ENCODE measurements at places on chromosomes 7 and 10.
A peak's percentile ranks its signal among the peaks of the same experiment; 100 is the strongest.

GRCh38 chr10:119505131-119505551 is 37.4 kb downstream of the RGS10 start:
- DNase-seq: no peak

DNA sequence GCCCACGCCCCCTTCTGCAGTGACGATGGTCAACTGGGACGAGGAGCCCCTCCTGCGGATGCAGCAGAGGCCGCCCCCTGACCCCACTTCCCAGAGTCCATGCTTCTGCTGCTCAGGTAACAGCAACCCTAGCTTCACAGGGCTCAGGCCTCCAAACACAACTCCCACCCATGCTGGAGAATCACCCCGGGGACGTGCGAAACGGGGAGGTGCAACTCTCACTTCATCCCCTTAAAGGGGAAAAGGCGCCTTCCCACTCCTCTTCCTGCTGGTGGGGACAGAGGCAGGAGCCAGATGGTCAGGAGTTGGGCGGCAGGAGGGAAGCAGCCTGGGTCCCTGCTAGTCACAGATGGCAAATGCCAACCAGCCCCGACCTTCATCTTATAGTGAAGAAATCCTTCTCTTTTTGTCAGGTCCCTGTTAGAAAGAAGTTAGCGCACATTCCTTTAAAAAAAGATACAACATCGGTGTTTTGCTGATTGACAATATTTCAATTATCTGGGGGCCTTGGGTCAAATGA is 155.4 kb downstream of the DIP2C start:
- DNase-seq: no peak

- DNase-seq: no peak
These were observed 80.4 kb downstream of the MKI67 start for GRCh38 chr10:128045833-128046120.

DNA sequence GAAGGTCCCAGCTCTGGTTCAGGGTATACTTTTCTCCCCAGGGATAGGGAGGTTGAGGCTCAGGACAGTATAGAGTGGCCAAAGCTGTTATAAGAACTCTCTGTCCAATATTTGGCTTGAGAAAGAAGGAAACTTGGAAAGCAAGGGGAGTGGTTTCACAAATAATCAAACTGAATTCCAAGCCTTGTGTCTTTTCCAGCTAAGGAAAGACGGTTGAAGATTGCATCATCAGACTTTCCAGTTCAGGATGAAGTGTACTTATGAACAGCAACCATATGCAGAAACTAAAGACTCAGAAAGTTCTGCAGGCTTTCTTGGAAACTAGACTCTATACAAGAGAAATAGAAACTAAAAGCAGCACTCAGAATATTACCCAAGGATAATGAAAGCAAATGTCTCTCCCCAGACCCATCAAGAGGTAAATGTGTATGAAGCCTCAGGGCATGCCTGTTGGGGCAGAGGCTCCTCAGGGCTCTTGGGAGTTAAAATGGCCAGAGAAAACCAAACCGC is 46.4 kb downstream of the RAMP3 start:
- peak; percentile 59 for DNase-seq

- DNase-seq: no peak
These were observed 111.6 kb downstream of the PHTF2 start for GRCh38 chr7:77910124-77910523.

DNA sequence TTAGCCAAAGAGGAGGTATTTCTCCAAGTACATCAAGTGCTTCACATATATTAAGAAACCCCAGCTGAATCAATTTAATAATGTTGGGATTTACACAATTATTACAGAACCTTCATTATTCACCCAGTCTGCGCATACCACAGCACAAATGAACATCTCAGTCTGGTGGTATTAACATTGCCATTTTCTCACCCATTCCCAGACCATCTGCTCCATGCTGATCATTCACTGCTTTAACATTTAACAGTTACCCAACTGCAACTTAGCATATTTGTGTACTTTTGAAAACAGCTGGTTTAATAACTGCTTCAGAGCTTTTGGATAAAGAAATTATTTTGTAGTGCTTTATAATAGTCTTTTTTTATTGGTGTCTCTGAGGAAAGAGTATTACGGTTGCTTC is 1072.1 kb downstream of the NXPH1 start:
- DNase-seq: no peak

GRCh38 chr10:11499425-11500071 is 111.9 kb downstream of the USP6NL start:
- DNase-seq: no peak

DNA sequence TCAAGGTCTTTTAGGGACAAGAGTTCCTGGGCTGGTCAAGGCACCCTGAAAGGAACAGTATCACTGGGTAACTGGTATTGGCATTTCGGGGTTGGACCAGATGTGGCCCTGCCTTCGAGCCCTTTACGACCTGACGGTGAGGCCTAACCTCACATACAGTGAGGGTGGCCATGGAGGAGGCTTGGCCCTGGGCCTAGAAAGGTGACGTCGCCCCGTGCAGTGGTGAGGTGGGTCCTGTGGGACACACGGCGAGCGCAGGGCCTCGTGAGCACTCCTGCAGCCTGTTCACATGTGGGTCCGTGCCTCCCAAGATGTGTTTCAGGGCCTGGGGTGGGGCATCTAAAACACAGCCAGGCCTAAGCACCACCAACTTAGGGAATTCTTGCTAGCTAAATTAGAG is 36.1 kb downstream of the CRHR2 start:
- DNase-seq: no peak

DNA sequence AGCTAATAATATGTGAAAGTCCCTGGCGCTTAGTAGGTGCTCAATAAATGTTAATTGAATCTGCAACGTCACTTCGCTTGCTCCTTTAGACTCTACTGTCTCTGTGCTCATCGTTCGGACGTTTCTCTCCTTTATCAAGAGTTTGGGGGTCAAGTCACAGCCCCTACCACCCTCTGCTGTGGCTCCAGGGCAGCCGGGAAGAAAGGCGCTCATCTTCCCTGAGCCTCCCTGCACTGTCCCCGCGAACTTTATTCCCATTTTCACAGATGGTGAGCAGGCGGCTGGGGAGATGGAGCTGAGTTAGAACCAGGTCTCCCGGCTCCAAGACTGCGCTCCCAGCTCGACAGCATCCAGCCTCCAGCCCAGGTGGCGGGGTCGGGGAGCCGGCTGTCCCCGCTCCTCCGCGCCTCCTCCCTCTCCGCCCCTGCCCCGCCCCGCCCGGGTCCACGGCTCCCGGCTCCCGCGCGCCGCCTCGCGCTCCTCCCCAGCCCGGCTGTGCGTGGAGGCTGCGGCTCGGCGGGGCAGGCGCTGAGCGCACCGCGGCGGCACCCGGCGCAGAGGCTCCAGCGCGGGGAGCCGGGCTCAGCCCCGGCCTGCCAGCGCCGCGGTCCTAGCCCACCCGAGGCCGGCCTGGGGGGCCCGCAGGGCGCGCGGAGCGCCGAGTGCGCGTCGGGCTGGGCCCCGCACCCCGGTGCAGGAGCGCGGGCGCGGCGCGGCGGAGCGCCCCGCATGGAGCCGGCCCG is at the start of gene CLEC2L:
CLEC2L (plus strand) TSS at position 487 of the 743 bp plus-strand sequence; CDS start at position 730, 243 bp downstream.
- no peak for DNase-seq

GRCh38 chr7:56105508-56105907 is 768 bp downstream of the CHCHD2 start:
- no peak for DNase-seq

DNA sequence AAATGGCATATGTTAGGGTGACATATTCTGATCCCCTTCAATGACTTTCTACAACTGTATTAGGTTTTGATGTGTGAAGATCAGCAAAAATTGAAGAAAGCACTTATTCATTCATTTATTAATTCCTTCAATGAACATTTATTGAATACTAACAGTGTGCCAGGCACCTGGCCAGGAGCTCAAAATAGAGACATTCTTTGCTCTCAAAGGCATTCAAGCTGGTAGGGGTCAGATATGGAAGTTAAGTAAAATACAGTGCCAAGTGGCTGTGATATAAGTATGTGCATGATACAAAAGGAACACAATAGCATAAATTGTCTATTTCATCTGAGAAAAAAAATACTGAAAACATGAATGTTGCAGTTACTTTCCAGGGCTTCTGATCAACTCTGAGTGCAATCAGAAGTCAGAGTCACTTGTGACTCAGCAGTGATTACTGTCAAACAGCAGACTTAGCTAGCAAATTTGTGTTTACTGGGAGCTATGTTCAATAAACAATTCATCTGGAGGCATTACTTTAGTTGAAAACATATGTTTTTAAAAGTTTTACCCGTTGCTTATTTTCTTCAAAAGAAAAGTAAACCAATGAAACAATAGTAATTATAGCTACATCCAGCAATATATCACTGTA is 60.4 kb upstream of the CACNB2 start:
- no peak for DNase-seq

DNA sequence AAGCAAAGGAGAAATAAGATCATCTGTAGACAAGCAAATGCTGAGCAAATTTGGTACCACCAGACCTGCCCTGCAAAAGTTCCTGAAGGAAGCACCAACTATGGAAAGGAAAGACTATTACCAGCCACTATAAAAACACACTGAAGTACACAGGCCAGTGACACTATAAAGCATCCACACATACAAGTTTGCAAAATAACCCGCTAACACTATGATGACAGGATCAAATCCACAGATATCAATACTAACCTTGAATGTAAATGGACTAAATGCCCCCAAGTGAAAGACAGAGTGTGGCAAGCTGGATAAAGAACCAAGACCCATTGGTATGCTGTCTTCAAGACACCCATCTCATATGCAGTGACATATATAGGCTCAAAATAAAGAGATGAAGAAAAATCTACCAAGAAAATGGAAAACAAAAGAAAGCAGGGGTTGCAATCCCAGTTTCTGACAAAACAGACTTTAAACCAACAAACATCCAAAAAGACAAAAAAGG is 18.2 kb upstream of the PDK4 start:
- DNase-seq: no peak

GRCh38 chr7:45217358-45217757 is 59.8 kb downstream of the RAMP3 start:
- DNase-seq: no peak

DNA sequence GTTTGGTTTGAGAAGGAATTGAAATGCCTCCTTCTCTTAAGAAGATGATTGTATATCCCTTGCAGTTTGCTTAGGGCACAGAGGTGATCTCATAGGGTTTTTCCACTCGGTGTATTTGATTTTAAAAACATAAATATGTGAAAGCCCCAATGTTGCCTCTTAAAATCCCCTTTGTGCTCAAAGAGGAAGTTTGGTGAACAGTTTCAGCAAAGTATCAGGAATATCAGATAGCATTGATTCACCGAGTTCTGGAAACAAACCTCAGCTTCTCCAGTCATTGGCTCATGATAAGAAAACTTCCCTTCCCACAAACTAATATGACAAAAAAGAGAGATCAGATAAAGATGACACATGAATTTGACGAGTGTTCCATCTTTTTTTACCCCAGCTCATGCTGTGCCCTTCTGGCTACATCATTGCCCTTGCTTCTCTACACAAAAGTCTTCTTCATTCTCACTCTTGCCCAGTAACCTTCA is 20.1 kb upstream of the SMNDC1 start:
- peak; percentile 51 for DNase-seq

- peak; percentile 38 for DNase-seq
These were observed 3.7 kb downstream of the RGS10 start for GRCh38 chr10:119538632-119539358.

DNA sequence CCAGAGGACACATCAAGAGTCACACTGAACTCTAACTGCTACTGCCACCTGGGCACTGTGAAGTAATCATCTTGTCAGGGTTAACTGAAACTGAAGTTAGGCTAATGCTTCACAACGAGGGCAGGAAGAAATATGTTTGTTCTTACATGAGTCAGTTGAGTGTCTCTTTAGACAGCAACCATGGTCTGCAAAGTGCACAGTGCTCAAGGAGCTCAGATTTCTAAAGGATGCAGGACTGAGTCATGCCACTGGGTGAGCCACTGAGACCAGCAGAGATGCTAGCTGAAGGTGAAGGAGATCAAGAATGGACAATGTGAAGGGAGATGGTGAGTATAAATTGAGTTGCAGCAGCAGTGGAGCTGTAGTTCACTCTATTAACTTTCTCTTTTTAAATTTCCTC is 76.0 kb upstream of the CTTNBP2 start:
- DNase-seq: no peak

DNA sequence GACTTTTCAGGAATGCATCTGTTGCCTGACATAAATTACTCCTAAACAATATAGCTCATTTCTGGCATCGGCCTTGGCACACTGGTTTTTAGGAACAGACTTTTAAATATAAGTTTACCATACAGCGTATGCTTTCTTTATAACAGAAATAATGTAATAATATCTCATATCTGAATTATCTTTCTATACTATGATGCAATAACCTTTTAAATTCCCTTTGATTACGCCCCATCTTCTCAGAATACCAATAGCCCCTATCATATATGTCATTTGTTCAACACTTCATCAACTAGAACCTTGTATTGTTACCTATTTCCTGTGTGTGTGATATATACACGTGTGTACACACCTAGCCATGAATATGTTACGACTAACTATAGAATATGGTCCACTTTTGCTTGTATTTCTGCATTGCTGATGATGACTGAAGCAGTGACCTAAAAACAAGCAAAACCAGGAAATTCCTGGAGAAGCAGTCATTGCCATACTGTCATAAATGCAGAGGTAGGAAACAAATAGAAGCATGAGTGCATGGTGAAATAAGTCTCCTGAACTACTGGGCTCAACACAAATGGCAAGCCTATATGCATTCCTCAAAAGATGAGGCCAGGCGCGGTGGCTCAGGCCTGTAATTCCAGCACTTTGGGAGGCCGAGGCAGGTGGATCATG is 618.4 kb upstream of the NRP1 start:
- no peak for DNase-seq

GRCh38 chr10:32371101-32371500 is 24.1 kb upstream of the EPC1 start:
- no peak for DNase-seq

GRCh38 chr7:14294637-14295036 is 305.2 kb upstream of the ETV1 start:
- no peak for DNase-seq

- peak; percentile 9 for DNase-seq
These were observed 57.0 kb upstream of the DKK1 start for GRCh38 chr10:52256832-52257691.

GRCh38 chr7:81308643-81309322 is 389.9 kb upstream of the SEMA3C start:
- DNase-seq: no peak

DNA sequence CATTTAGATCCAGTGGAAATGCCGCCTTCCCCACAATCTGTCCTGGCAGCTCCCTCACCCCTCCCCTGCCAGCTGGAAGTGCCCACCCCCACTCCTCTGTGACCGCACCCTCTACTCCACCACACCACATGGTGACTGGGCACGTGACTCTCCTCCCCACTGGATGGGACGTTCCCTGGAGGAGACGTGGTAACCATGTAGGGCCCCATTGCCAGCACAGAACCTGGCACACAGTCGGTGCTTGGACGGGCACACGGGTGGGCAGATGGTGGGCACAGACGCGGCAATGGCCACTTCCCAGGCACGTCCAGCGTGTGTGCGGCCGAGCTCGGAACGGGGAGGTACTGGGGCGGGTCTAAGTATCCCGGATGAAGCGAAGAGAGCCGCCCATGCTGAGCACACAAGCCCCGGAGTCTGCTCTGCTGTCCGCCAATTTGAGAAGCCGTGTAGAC is 245.6 kb downstream of the MAD1L1 start:
- no peak for DNase-seq

Data from GM10248 (cell line).